ENCODE measurements at places on chromosomes 13 and 19.

- no peak for DNase-seq
Observed at GRCh38 chr13:33316890-33317289, 31.3 kb upstream of the STARD13 start.

DNA sequence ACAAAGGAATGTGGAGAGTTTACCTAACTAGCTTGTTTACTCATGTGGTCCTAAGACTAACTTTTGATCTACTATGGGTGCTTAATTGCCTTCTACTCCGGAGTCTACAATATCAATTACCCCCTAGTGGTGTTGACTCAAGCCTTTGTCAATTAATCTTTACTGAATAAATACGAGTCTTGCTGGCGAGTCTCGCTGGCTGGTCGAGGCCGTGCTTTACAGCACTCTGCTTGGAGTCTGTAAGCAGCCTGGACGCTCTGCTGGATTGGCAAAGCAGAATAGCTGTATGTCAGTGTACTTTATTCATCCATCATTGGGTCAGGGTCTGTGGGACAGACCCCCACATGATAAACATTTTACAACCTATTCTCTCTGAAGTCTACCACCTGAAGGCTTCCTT lies 9.9 kb upstream of the SPART start:
- DNase-seq, result no peak

GRCh38 chr13:75180805-75181455 lies 301.0 kb downstream of the TBC1D4 start:
- no peak for DNase-seq

- no peak for DNase-seq
Observed at GRCh38 chr19:4951656-4952055, 17.3 kb upstream of the KDM4B start.

DNA sequence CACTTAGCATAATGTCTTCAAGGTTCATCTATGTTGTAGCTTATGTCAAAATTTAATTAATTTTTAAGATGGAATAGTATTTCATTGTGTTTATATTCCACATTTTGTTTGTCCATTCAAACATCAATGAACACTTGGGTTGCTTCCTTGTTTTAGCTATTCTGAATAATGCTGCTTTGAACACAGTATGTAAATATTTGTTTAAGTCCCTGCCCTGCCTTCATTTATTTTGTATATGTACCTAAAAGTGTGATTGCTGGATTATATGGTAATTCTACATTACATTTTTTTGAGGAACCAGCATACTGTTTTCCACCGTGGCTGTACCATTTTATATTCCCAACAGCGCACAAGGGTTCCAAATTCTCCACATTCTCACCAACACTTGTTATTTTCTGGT lies 17.6 kb upstream of the SUCLA2 start:
- no peak for DNase-seq

- DNase-seq, result no peak
Observed at GRCh38 chr13:78465250-78465649, 138.1 kb downstream of the POU4F1 start.

- no peak for DNase-seq
Observed at GRCh38 chr19:34075661-34076091, 96.6 kb upstream of the LSM14A start.

DNA sequence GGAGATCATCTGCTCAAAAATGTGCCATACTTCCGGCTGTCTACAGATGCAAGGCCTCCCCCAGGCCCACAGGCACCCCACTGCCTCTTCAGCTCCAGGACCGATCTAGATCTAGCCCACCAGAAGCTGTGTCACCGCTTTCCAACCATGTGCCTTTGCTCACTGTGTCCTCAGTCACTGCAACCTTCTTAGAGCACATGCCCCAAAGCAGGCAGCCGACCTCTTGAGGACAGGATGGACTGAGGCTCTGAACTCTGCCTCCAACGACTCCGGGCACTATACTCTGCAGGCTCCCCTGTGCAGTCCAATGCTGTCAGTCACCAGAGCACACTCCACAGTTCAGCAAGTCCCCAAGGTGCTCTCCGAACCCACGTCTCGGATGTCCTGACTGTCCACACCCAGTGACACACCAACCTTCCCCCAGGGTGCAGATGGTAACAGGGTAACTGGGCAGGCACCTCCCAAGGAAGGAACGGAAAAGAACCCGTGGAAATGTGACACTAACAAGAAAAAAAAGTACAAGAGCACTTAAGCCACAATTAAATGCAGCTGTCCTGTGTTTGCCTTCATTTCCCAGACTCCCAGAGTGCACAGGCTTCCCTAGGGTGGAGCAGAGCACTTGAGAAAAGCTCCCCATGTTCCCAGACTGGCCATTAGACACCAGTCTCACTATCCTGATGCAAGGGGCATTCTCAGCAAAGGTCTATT lies 4.8 kb downstream of the STK24 start:
- DNase-seq, result no peak

DNA sequence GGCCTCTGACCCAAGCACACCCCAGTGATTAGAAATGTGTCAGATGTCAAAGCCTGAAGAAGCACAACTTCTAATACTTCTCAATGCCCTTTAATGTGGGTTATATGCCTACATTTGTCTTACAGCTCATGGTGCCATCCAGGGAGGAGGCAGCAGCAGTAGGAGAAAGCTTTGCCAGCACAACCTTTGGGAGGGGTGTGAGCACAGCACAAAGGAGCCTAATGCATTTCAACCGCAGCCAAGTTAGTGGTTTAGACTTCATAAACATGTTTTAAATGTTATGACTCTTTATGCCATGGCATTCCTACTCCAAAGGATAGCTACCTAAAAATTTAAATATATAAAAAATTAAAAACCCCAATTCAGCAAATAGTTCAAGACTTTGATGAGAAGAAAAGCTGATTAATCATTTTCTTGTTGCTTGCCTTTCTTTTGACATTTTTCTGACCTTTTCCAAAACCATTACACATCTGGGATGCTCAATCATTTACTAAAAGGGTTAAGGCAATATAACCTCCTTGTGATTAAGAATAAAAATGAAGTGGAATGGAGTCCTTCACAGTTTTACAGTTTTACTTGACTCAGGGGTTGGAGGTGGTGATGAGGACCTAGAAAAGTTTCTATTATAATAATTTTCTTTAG lies 142.7 kb downstream of the DLEU7 start:
- no peak for DNase-seq

GRCh38 chr19:6196361-6196760 lies 60.9 kb downstream of the ACSBG2 start:
- DNase-seq, result no peak

GRCh38 chr19:51258165-51259160 lies 7.6 kb downstream of the SIGLECL1 start:
- DNase-seq, result no peak

GRCh38 chr13:113972451-113973217 lies 1.2 kb downstream of the C13orf46 start:
- no peak for DNase-seq

DNA sequence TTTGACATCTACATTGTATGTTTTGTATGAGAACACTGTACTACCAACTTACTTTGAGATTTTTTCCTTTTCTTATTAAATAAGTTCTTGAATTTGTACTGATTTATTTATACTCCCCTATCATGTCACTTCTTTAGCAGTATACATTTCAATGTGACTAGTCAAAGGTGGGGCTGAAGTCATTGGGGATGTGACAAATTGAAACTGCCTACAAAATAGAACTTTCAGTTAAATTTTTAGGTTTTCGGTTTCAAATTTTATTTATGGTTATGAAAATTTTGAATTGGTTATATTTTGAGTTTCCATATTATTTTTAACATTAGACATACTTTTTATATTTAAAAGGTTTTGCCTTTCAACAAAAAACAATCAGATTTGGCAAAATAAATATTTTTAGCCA lies 221.6 kb downstream of the NBEA start:
- no peak for DNase-seq

DNA sequence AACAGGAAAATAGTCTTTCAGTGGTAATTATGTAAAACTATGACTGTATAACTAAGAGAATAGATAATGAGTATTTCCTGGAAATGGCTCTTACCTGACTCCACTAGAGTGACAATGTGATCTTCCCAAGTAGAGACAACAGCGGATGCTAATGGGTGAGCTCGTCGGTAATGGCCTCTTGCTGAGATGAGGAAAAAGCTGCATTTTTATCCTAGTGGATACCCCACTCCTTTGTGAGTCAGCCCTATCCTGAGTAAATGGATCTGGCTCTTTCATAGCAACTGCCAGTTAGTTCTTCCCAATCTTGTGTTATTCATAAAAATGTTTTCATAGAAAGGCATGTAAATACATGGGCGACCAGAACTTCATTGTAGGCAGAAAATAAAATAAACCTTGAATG lies 299.5 kb downstream of the NALCN start:
- DNase-seq, result no peak

- DNase-seq, result no peak
Observed at GRCh38 chr13:109274188-109274821, 512.1 kb downstream of the IRS2 start.

- DNase-seq, result no peak
Observed at GRCh38 chr13:98189841-98190505, 12.9 kb upstream of the RNF113B start.

- DNase-seq, result no peak
Observed at GRCh38 chr13:96216543-96216942, 126.6 kb downstream of the HS6ST3 start.

- DNase-seq, result no peak
Observed at GRCh38 chr13:33918199-33918932, 100.4 kb downstream of the RFC3 start.

- DNase-seq, result no peak
Observed at GRCh38 chr13:20994441-20994821, 67.0 kb downstream of the LATS2 start.

- no peak for DNase-seq
Observed at GRCh38 chr19:30848636-30849425, 476.6 kb downstream of the ZNF536 start.

DNA sequence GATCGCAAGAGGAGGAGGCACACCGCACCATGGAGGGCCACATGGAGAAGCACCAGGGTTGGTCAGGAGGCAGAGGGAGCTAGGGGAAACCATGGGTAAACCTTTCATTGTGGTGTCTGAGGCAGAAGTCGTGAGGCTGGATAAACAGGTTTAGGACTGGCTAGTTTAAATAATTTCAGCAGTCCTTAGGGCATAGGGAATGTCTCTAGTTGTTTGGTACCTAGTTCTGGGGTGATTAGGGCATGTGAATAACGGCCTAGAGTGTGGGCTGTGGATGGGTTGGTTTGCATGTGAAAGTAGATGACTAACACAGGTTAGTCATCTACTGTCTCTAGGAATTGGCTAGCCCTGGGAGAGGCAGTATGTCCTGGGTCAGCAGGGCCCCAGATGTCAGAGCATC lies 102.3 kb downstream of the STOML3 start:
- no peak for DNase-seq

DNA sequence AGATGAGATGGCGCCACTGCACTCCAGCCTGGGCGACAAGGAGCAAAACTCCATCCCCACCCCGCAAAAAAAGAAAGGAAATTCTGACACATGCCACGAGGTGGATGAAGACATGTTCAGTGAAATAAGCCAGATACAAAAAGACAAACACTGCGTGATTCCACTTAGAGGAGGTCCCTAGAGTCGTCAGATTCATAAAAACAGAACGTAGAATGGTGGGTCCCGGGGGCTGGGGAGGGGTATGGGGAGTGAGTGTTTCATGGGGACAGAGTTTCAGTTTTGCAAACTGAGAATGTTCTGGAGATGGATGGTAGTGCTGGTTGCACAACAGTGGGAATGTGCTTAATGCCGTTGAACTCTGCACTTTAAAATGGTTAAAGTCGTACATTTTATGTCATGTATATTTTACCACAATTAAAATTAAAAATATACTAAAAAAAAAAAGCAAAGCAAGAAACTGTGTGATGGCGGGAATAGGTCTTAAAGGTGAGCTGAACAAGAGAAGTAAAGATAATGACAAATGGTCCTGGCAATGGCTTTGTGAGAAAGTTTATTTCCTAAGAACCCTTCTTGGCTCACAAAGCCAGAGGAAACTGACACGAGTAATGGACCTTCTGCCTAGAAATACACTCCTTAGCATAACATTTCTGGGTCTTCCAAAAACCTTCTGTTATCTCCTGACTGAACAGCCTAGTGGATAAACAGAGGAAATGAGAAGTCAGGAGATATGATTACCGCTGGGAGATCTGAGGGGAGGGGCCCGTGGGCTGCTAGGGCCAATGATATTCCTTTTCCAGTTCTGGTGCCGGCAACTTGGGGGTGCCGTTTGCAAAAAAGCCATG lies 4.2 kb upstream of the SPC24 start:
- no peak for DNase-seq

DNA sequence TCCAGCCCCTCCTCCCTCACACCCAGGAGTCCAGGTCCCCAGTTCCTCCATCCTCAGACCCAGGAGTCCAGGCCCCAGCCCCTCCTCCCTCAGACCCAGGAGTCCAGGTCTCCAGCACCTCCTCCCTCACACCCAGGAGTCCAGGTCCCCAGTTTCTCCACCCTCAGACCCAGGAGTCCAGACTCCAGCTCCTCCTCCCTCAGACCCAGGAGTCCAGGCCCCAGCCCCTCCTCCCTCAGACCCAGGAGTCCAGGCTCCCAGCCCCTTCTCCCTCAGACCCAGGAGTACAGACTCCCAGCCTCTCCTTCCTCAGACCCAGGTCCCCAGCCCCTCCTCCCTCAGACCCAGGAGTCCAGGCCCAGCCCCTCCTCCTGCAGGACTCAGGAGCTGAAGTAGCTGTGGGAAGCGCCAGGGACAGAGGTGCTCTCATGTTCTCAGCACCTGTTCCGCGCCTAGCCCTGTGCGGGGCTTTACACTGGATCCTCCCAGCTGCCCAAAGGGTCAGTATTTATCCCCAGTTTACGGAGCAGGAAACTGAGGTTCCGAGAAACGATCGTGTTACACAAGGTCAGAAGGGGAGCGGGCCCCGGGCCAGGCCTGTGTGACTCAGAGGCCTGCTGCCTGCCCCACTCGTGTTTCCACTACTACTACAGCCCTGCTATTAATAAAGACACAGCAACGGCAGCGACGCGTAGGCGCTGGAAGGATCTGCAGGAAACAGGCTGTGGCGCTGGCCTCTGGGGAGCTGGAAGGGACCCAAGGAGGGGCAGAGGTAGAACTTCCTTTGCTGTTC lies 1.7 kb upstream of the SBK3 start:
- no peak for DNase-seq

- DNase-seq, result no peak
Observed at GRCh38 chr19:10913716-10914340, 14.6 kb downstream of the YIPF2 start.
